ENCODE measurements at places on chromosomes 5 and 9. TPM values are rescaled to one million over a fixed set of nuclear protein-coding genes. Genes with fewer than 3 reads are reported as not detected.

PAEP gene
- polyA plus RNA-seq: not detected

COL27A1 gene
- 13.6 TPM for polyA plus RNA-seq

AIF1L gene
- polyA plus RNA-seq: 439 TPM

IL3 gene
- polyA plus RNA-seq: not detected

DNA sequence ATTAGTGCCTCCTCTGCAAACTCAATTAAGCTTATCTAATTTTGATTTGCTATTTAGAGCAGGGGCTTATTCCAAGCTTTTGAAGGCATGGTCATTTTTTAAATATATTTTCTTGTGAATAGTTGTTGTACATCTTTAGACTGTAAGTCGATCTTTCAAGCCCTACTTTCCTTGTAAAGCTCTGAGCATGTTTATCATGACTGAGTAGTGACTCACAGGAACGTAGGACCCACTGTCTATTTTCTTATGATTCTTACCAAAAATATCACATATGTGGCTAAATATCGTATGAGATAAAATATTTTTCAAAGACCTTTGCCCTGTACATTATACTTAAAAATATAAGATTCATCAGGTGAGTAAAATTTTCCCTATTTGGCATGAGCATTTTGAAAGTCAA, 440.4 kb upstream of the GRIN3A start:
- no peak for DNase-seq

GRCh38 chr5:55578771-55579170, 44.0 kb upstream of the PLPP1 start:
- DNase-seq: no peak

DNA sequence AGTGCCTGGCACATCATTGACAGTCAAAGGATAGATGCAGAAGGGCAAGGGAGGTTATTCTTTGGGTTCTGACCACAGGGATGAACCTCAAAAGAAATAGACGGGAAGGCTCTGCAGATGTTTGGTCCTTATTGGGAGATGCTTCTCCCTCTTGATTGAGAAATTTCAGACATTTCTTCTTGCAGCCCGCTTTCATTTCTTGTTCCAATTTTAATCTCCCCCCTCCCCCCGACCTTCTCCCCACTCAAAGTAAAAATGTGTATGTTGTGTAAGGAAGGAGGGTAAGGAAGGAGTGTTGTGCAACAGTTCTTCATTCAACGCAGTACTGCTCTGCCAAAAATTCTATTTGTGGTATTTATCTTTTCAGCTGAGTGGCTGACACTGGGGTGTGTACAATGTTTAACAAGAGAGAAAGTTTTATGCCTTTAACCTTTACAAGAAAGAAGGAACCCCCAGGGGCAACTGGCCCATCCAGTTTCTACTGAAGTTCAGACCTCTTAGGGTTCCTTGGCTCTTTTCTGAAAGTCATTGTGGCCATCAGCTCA, 46.3 kb upstream of the TNFSF15 start:
- no peak for DNase-seq

DNA sequence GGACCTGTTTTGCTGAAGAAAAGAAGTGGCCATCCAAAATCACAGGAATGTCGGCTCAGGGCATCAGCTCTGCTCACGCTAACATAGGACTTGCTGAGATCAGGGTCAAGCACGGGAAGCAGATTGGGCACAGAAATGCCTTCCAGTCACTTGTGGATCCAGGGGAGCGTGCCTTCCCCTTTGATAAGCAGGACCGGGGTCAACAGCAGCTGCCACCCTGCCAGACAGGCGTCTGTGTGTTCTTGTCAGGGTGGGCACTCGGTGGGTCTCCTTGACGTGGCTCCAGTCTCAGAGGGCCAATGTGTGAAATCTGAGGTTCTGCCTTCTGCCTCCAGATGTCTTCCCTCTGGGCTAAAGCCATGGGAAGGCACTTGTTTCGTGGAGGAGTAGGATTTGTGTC, 313.7 kb upstream of the IRX4 start:
- DNase-seq: no peak

- DNase-seq: no peak
Observed at GRCh38 chr5:154411338-154411737, 34.5 kb upstream of the SAP30L start.

GRCh38 chr5:31122998-31123951, 70.2 kb upstream of the CDH6 start:
- DNase-seq: no peak

- DNase-seq: peak; percentile 9
Observed at GRCh38 chr5:135015942-135016341, 18.1 kb downstream of the PITX1 start.

GRCh38 chr9:105363837-105364236, 84.0 kb upstream of the FSD1L start:
- no peak for DNase-seq
